ENCODE measurements at places on chromosomes 3 and 15.

DNA sequence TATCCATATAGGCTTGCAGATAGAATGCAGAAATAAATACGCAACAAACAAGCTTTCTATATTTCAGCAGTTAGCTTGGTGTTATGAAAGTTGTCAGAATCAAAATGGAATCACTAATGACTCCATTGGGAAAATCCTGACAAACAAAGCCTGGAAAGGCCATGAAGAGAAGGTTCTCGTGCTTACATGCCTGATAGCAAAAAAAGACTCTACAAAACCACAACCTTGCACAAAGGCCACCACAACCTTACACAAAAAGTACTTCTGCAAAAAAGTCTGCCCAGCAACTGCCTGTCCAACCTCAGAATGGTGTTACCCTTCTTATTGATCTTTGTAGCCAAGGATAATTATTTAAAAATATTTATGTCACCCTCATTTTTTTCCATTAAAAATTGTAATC is 14.4 kb upstream of the PLSCR1 start:
- no peak for DNase-seq

DNA sequence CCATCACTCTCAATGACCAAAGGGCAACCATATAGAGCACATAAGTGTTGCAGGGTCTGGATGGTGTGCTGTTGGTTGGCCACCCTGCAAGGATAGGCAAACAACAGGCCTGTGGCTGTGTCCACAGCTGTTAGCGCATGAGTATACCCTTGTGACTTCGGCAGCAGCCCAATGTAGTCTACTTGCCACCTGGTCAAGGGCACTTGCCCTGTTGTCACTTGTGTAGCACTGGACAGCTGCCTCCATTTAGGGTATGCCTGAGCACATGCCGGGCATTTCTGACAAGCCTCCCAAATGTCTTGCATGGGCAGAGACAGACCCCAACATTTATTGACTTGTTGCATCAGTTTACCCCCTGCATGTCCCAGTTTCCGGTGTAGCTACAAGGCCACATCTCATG is 12.8 kb downstream of the CCRL2 start:
- DNase-seq = no peak

DNA sequence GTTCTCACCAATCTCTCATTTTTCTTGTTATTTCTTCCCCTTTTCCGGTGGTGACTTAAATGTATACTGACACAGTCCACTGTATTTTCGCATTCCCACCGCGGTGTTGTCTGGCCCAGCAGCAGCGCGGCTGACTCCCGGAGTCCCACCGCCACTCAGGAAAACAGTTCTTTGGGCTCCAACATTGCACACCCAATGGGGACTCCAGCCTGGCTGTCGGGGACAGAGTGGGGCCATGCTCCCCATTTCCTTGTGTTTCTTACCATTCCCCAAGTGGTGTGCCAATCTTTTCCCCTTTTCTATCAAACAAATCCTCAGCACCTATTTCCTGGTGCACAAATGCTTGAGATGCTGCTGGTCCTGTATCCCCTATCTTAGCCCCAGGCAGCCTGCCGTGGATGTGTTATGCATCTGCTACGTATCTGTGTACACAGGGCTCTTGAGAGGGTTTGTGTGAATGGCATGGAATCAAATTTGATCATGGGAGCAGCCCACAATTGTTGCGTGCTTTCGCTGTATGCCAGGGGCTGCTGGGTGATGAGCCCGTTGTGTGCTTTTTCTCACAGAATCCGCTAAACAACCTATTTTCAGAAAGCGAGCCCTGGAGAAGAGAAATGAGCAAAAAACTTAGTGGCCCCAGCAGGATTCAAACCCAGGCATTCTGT is 219.1 kb upstream of the RGMA start:
- DNase-seq = no peak

- no peak for DNase-seq
These were observed 5.7 kb downstream of the THBS1 start for GRCh38 chr15:39586387-39587095.

DNA sequence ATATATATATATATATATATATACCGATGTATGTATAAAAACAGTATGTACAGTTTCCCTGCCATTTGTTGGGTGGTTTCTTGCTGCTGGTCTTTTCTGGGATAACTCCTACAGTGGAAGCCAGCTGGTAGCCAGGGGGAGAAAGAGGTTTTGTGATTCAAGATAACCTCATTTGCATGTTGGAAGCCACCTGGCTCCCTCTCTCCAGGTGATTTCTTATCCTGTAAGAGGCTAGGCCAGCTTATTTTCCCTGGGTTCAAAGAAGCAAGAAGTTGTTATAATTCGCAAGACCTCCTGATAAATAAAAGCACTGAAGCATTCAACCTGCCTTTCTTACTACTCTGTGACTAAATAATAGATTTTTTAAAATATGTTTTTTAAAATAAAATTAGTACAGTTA is 443.3 kb downstream of the VGLL3 start:
- no peak for DNase-seq

DNA sequence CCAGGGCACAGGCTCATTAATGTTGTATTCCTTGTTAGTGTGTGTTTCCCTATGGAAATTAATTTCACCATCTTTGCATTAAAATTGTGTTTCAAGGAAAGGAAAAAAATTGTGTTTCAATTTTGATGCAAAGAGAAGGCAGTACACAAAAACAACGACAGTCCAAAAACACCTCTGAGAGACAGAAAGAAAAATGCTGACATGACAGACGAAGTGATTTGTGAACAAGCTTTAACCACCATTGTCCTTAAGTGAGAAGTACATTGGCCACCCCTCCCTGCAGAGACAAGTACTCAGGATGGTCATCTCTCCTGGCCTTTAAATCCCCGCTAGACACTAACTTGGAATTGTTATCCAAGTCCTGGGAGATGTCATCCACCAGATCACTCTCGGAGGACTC is 50.2 kb upstream of the MTMR10 start:
- no peak for DNase-seq

- DNase-seq = no peak
These were observed 49.0 kb downstream of the B3GNT5 start for GRCh38 chr3:183301937-183302580.

- peak; percentile 70 for DNase-seq
These were observed 167.0 kb upstream of the ANKRD28 start for GRCh38 chr3:15964605-15965442.

DNA sequence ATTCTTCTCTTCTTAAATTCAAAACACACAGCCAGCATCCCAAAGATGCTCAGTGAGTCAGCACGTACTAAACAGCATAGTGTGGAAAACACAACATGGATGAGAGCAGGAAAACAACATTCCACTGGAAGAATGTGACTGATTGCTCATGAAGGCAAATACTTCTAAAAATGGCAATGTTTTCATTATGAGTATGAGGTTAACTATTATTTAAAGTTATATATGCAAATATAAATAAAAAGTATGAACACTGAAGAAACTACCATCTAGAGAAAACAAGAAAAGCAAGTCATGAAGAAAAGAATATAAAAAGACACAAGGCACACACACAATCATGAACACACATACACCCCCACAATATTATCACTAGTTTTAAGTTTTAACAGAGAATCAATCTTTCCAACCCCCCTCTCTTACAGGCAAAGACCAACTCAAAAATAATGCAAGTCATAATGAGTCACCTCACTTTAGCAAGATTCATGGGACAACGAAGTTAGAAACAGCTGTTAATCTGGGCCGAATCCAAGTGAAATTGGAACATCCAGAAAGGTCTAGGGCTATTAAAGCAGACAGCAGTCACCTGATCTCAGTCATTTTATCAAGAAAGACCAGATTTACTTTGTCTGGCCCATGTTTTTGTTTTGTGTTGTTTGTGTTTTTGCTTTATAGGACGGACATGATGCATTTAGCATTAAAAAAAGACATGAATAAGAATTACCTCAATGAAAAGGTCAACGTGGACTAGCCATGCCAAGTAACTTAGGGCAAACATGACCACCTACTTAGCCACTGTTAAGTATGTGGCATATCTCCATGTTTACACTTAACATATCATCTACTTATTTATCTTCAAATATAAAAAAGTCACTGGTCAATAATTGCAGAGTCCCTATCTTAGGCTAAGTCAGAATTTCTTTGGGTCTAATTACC is 18.1 kb downstream of the GBE1 start:
- peak; percentile 68 for DNase-seq

- no peak for DNase-seq
These were observed 184.7 kb downstream of the PLCH1 start for GRCh38 chr3:155560135-155560534.

DNA sequence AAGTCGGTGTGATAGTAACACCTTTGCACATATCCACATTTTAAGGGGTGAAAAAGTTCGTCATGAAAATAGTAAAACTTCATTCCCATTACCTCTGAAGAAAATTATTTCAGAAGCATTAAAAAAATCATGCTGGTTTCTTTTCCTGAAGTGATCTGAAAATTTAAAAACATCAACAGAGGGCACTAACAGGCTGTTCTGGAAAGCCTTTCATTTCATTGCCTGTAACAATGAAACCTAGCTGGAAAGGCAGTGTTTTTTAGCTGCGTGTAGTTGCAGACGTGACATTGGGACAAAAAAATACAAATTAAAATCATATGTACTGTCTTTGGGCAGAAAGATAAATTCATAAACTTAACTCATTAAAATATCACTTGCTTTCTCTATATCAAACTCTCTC is 993.8 kb downstream of the GBE1 start:
- no peak for DNase-seq

DNA sequence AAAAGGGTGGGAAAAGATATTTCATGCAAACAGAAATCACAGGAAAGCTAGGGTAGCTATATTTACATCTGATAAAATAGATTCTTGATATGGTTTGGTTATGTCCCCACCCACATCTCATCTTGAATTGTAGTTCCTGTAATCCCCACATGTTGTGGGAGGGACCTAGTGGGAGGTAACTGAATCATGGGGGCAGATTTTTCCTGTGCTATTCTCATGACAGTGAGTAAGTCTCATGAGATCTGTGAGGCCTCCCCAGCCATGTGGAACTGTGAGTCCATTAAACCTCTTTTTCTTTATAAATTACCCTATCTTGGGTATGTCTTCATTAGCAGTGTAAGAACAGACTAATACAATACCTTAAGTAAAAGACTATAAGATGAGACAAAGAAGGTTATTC is 558.1 kb downstream of the RSL24D1 start:
- no peak for DNase-seq

DNA sequence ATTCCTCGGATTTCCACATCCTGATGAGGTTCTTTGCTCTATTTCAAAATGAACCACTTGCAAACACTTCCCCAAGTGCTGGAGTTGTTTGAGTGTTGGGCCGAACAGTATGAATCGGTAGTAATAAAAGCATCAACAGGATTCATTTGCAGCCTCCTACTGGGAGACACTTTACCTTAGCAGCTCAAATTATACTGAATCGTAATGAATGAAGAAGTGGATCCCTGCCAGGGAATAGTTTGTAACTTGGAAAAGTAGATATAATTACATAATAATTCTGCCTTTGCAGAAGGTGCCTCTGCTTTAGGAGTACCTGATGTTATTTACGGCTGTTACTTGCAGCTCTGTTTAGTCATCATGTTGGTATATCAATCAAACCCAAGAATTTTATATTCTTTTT is 669.1 kb downstream of the CADM2 start:
- no peak for DNase-seq

- no peak for DNase-seq
These were observed 11.4 kb upstream of the ATP2B2 start for GRCh38 chr3:10516544-10517452.

DNA sequence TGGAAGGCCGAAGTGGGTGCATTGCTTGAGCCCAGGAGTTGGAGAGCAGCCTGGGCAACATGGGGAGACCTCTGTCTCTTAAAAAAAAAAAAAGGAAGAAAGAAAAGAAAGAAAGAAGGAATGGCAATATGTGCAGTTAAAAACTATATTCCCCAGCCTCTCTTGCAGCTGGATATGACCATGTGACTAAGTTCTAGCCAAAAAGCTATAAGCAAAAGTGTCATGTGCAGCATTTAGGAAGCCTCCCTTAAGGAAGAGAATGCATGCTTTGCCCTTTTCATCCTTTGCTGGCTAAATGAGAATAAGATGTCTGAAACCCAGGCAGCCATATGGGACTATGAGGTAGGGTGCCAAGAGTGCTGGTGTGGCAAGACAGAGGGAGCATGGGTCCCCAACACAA is 21.8 kb downstream of the CYP19A1 start:
- DNase-seq = no peak

DNA sequence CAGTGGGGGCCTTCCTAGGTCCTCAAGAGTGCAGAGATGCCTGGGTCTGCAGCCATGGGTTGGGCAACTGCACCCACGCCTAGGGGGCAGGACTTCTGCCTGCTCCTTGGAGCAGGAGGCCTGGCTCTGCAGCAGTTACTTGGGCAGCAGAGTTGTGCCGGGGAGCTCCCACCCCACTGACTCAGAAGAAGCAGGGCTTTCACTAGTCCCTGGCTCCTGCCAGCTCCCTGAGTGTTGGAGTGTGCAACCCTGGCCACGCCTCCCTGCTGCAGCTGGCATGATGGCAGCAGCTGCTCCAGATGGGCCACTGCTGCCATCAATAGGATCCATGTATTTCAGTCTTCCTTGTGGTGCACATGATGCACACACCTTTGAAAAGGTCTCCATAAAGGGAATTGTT is 40.6 kb upstream of the KCNH8 start:
- no peak for DNase-seq

DNA sequence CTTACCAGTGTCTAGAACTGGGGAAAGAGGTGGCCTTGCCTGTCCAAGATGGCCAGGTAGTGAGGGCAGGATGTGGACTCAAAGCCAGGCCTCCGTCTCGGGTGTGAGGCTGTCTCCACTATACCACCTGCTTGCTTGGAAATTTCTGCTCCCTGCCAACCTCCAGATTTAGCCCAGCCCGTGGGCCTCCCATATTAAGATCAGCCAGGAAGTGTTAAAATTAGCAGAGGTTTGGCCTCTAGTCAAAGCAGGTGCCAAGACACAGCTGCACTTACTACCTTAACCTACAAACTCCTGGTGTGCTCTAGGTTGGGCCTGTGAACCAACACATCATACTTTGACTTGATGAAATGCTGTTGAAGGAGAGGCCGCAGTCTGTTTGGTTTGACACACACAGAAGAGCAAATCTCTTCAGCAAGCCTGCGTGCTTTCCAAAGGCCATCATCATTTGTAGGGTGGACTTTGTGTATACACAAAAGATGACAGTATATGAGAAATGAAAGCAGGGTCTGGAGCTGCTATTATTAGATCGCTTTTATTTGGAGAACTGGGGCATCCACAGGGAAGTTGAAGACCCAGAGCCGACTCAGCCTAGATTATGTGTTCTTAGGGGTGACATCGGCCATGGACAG is 206.5 kb downstream of the XXYLT1 start:
- DNase-seq = no peak

- DNase-seq = no peak
These were observed 47.5 kb upstream of the CHMP2B start for GRCh38 chr3:87179642-87180041.

DNA sequence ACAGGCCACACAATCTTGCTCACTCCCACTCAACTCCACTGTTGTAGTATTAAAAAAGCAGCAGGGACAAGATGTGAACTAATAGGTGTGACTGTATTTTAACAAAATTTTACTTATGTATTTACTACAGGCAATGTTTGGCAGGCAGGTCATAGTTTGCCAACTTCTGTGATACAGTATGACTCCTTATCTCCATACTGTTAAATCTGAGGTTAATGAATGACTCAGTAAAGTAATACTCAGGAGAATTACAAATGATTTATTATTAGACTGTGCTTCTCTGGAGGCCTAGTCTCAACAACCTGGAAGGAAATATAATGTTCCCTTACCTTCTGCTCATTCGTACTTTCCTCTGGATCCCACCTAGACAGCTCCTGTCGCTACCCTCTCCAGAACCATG is 258.6 kb upstream of the KCNMB2 start:
- DNase-seq = peak; percentile 24

- DNase-seq = no peak
These were observed 34.2 kb upstream of the TF start for GRCh38 chr3:133712017-133712416.

Data from RCC 7860 (cell line).